Activated CD4-positive, alpha-beta T cell treated with anti-CD3 and anti-CD28 coated beads, Interleukin-2, amount 10 ng/mL, durations not matched to agents 7 days and 5 days (primary cell): ENCODE measurements at places on chromosomes 6 and 20. TPM values are rescaled to one million over a fixed set of nuclear protein-coding genes. Genes with fewer than 3 reads are reported as not detected.

GRCh38 chr6:31358302-31358701, 1.3 kb upstream of the HLA-B start:
- H3K27me3 ChIP-seq = peaks cover 14% of the 10 kb centered on the region
- H3K4me1 ChIP-seq = peaks cover 44% of the 10 kb centered on the region
- no peak for DNase-seq

The RFX6 gene
- total RNA-seq = not detected

DNA sequence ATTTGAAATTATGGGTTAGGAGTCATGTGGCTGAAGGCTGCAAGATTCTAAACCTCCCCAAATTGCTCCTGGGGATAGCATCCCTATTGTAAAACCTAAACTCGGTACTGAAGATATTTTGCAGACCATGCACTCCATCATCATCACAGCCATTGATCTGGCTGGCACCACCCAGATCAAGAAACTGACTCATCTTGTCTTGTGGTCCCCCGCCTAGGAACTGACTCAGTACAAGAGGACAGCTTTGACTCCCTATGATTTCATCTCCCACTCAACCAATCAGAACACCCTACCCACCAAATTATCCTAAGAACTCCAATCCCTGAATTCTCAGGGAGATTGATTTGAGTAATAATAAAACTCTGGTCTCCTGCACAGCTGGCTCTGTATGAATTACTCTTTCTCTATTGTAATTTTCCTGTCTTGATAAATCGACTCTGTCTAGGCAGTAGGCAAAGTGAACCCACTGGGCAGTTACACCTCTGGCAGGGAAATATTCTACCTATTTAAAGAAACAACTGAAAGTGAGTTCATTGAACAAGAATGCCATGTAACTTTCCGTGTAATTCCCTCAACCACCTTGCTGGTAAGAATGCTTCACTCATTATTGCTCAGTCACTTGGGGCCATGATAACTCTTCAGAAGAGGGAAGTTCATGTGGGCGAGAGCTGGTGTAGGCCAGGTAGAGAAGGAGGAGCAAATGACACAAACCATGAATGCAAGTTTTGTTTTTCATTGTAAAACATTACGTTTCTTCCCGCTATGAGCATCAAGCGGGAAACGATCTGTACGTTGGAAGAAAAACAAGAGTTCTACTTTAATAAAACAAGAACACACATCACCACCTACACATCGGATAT, 602.9 kb upstream of the ARID1B start:
- no peak for DNase-seq
- H3K36me3 ChIP-seq = peaks cover 2% of the 10 kb centered on the region
- H3K27me3 ChIP-seq = no peaks in the 10 kb centered on the region
- peaks cover 18% of the 10 kb centered on the region for H3K4me1 ChIP-seq
- no peak overlapping the region for H3K4me3 ChIP-seq
- peak overlapping the region; percentile 44 for H3K27ac ChIP-seq

DNA sequence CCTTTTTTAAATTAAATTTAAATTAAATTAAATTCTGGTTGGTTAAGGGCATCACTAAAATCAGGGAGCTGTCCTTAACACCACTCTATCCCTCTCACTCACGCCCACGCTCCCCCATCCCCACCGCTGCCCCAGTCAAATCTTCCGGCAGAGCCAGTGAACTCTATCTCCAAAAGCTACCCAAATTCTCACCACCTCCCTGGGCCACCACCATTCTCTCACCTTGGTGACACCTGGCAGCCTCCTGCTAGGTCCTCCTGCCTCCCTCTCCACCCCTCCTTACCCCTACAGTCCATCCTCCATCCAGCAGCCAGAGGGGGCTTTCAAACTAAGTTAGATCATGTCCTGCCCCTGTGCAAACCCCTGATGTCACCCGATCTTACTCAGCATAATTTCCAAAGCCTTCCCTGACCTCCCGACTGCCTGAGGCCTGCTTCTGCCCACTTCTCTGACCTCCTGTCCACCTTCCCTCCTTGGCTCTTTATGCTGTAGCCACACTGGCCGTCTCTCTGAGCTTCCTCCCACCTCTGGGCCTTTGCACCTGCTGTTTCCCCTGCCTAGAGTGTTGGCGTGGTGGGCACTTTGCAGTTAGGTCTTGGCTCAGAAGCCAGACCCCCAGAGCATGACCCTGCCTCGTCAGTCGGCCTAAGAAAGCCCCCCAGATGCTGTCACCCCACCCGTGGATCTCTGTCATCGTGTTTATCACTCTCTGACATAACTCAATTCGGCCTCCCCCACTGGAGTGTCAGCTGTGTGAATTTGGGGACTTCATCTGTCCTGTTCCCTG, 24.7 kb downstream of the PTGIS start:
- H3K4me3 ChIP-seq = no peak overlapping the region
- peak overlapping the region; percentile 52 for H3K27ac ChIP-seq
- DNase-seq = no peak
- H3K27me3 ChIP-seq = peaks cover 3% of the 10 kb centered on the region
- peaks cover 5% of the 10 kb centered on the region for H3K36me3 ChIP-seq
- peaks cover 17% of the 10 kb centered on the region for H3K4me1 ChIP-seq

GRCh38 chr6:16625291-16626265, 135.7 kb downstream of the ATXN1 start:
- no peak overlapping the region for H3K27ac ChIP-seq
- DNase-seq = no peak
- H3K4me3 ChIP-seq = no peak overlapping the region
- H3K4me1 ChIP-seq = peaks cover 8% of the 10 kb centered on the region
- no peaks in the 10 kb centered on the region for H3K27me3 ChIP-seq

The RAET1L gene
- total RNA-seq = not detected

The FAM184A gene
- 7.4 TPM for total RNA-seq

- peak; percentile 44 for DNase-seq
- H3K4me1 ChIP-seq = peaks cover 18% of the 10 kb centered on the region
- no peak overlapping the region for H3K4me3 ChIP-seq
These were observed 77.9 kb downstream of the MRPL14 start for GRCh38 chr6:44049163-44049988.

The CLDN20 gene
- not detected for total RNA-seq

GRCh38 chr6:11538819-11539468, 1.4 kb downstream of the TMEM170B start:
- no peaks in the 10 kb centered on the region for H3K36me3 ChIP-seq
- no peak overlapping the region for H3K27ac ChIP-seq
- H3K27me3 ChIP-seq = peaks cover 31% of the 10 kb centered on the region
- peak overlapping the region; percentile 76 for H3K4me3 ChIP-seq
- peaks cover 14% of the 10 kb centered on the region for H3K4me1 ChIP-seq
- DNase-seq = no peak

DNA sequence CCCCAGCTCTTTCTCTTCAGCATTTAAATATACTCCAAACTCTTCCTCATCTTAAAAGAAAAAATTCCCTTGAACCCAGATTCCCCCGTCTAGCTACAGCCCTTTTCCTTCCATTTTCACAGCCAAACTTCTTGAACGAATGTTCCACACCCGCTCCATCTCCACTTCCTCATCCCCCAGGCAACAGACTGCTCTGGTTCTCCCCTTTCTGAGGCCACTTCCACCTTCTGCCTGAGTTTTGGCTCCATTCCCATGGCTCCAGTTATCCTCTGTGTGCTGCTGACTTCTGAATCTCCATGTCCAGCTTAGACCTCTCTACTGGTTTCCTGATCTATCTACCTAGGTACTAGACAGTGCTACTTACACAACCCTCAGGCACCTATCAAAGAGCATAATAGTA, 106.4 kb downstream of the RALGAPA2 start:
- no peak for DNase-seq
- no peak overlapping the region for H3K27ac ChIP-seq

The MATN4 gene
- total RNA-seq = 0.17 TPM

- H3K36me3 ChIP-seq = peaks cover 14% of the 10 kb centered on the region
- no peak overlapping the region for H3K4me3 ChIP-seq
- H3K27ac ChIP-seq = no peak overlapping the region
These were observed 33.4 kb upstream of the GSTA4 start for GRCh38 chr6:53028467-53028866.

- H3K27ac ChIP-seq = no peak overlapping the region
- H3K27me3 ChIP-seq = peaks cover 1% of the 10 kb centered on the region
- H3K4me3 ChIP-seq = no peak overlapping the region
- no peaks in the 10 kb centered on the region for H3K4me1 ChIP-seq
These were observed 84.6 kb downstream of the TXNDC5 start for GRCh38 chr6:7825986-7826385.

DNA sequence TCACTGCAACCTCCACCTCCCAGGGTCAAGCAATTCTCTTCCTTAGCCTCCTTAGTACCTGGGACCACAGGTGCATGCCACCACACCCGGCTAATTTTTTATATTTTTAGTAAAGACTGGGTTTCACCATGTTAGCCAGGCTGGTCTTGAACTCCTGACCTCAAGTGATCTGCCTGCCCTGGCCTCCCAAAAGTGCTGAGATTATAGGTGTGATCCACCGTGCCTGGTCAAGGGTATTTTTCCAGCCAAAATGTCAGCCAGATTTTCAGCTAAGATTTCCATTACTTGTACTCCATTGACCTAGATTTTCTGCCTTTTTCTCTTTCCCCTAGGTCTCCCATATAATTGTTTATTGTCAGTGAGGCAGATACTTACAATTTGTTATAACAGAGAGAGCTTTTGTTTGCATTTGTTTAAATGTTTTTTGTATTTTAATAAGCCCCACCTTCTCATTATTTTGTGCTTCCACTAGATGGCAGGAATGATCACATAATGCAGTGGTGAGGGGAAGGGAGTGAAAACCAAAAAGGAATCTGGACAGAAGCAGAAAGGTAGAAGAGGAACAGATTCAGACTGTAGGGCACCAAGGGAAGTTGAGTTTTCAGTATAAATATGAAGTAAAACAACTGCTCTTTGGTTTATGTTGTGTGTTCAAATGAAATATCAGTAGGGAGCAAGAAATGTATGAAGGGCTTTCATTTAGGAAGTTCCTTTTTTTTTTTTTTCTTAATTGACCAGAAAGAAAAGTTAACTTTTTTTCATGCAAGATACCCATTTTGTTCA, 29.7 kb downstream of the RPF2 start:
- H3K27me3 ChIP-seq = no peaks in the 10 kb centered on the region
- H3K27ac ChIP-seq = no peak overlapping the region
- peaks cover 4% of the 10 kb centered on the region for H3K4me1 ChIP-seq
- H3K4me3 ChIP-seq = no peak overlapping the region
- DNase-seq = peak; percentile 39
- H3K36me3 ChIP-seq = peaks cover 33% of the 10 kb centered on the region

The COL20A1 gene
- not detected for total RNA-seq

The PCIF1 gene
- total RNA-seq = 44.0 TPM

DNA sequence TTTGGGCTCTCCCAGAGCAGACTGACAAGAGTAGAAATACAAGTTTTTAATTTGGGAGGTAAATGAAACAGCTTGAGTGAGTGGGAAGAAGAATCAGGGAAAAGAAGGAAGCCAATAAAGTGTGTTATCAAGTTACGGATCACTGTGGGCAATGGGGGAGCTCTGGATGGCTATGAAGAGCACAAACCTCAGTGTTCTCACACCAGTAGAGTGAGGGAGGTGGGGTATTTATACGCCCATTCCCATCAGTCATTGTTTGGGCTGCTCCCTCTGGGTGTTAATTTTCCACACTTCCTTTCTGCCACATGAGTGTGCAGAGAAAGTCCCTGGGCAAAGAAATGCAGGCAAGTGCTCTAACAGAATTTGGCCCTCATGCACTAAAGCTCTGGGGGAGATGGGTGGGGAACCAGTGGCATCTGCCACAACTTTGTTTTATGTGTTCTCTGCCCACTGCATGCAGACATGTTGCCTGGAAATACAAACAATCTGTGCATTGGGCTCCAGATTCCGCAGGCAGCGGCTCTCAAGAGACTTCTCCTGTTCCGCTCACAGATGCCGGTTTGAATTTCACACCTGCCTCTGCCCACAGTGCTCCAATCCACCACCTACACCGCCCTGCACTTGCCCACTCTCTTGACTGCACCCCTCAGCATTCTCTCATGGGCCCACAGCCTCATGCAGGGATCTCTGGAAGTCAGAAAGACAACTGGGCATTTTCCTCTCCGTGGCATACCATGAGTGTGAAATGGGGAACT, 211.1 kb upstream of the RNF24 start:
- no peak overlapping the region for H3K4me3 ChIP-seq
- H3K27me3 ChIP-seq = peaks cover 27% of the 10 kb centered on the region
- peaks cover 6% of the 10 kb centered on the region for H3K4me1 ChIP-seq
- no peak overlapping the region for H3K27ac ChIP-seq
- H3K36me3 ChIP-seq = no peaks in the 10 kb centered on the region
- DNase-seq = no peak

- H3K27me3 ChIP-seq = no peaks in the 10 kb centered on the region
- no peaks in the 10 kb centered on the region for H3K36me3 ChIP-seq
- no peak overlapping the region for H3K4me3 ChIP-seq
- DNase-seq = no peak
- H3K4me1 ChIP-seq = no peaks in the 10 kb centered on the region
These were observed 39.9 kb downstream of the TMEM242 start for GRCh38 chr6:157283330-157283898.

- no peak overlapping the region for H3K4me3 ChIP-seq
- no peaks in the 10 kb centered on the region for H3K36me3 ChIP-seq
- H3K27ac ChIP-seq = no peak overlapping the region
- H3K27me3 ChIP-seq = peaks cover 9% of the 10 kb centered on the region
- no peak for DNase-seq
These were observed 10.6 kb upstream of the SERINC3 start for GRCh38 chr20:44532259-44532980.

- H3K4me1 ChIP-seq = peaks cover 31% of the 10 kb centered on the region
- H3K27me3 ChIP-seq = no peaks in the 10 kb centered on the region
- no peak overlapping the region for H3K4me3 ChIP-seq
- DNase-seq = no peak
These were observed 80.1 kb upstream of the SLC22A16 start for GRCh38 chr6:110556317-110557110.

DNA sequence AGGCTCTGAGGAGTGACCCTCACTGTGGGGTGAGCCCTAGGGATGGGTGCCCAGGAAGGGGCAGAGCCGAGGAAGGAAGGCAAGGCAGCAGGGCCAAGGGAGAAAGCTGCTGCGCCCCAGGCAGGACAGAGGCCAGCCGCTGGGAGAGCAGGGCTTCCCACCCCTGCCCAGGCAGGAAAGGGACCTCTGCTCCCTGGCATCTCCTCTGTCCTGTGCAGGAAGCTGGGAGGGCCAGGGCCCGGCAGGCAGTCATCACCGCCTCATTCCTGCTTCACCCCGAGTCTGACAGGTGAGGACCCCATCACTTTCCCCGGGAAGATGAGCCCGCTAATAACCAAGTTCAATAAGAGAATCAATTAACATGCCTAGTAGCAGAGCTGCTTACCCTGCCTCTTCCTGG, 81.3 kb downstream of the EDN3 start:
- peaks cover 13% of the 10 kb centered on the region for H3K4me1 ChIP-seq
- H3K27me3 ChIP-seq = peaks cover 2% of the 10 kb centered on the region
- H3K27ac ChIP-seq = no peak overlapping the region
- DNase-seq = no peak
- H3K4me3 ChIP-seq = no peak overlapping the region
